ENCODE measurements at places on chromosomes 1 and 21. TPM values are rescaled to one million over a fixed set of nuclear protein-coding genes. Genes with fewer than 3 reads are reported as not detected.

The NUF2 gene
- 20.6 TPM for total RNA-seq

The SLC25A34 gene
- total RNA-seq, result 1.4 TPM

The IGSF9 gene
- 5.4 TPM for total RNA-seq

The ATG4C gene
- 11.2 TPM for total RNA-seq

The MSTO1 gene
- total RNA-seq, result 77.9 TPM

The TRIM45 gene
- total RNA-seq, result 13.6 TPM

The C1orf115 gene
- 1.9 TPM for total RNA-seq

The LRRC7 gene
- total RNA-seq, result 36.3 TPM

The ZNF683 gene
- total RNA-seq, result 2.0 TPM

The GBP7 gene
- not detected for total RNA-seq

The CLCA4 gene
- not detected for total RNA-seq

The FHAD1 gene
- 3.2 TPM for total RNA-seq

The BARHL2 gene
- 0.31 TPM for total RNA-seq

The TAS1R1 gene
- total RNA-seq, result 0.25 TPM

The MPL gene
- total RNA-seq, result 0.08 TPM

The NGF gene
- total RNA-seq, result 0.38 TPM

The GFI1 gene
- total RNA-seq, result 0.23 TPM

The NUP210L gene
- total RNA-seq, result 0.26 TPM

The SPATA17 gene
- total RNA-seq, result 1.4 TPM

The ACTA1 gene
- 0.11 TPM for total RNA-seq

The PTPRC gene
- total RNA-seq, result 1.3 TPM

The TPTE gene
- not detected for total RNA-seq

The C8B gene
- not detected for total RNA-seq

The FNDC5 gene
- total RNA-seq, result 1.0 TPM

The RNU1-4 gene
- 16,074 TPM for total RNA-seq

The FCN3 gene
- total RNA-seq, result 0.37 TPM

The LCE3B gene
- total RNA-seq, result not detected

The HSD3B2 gene
- 0.38 TPM for total RNA-seq

The AXDND1 gene
- 0.27 TPM for total RNA-seq

The ARHGAP30 gene
- total RNA-seq, result 1.4 TPM

Data from motor neuron (in vitro differentiated cells).